T-cell (primary cell): ENCODE measurements at places on chromosomes 7 and 10.

DNA sequence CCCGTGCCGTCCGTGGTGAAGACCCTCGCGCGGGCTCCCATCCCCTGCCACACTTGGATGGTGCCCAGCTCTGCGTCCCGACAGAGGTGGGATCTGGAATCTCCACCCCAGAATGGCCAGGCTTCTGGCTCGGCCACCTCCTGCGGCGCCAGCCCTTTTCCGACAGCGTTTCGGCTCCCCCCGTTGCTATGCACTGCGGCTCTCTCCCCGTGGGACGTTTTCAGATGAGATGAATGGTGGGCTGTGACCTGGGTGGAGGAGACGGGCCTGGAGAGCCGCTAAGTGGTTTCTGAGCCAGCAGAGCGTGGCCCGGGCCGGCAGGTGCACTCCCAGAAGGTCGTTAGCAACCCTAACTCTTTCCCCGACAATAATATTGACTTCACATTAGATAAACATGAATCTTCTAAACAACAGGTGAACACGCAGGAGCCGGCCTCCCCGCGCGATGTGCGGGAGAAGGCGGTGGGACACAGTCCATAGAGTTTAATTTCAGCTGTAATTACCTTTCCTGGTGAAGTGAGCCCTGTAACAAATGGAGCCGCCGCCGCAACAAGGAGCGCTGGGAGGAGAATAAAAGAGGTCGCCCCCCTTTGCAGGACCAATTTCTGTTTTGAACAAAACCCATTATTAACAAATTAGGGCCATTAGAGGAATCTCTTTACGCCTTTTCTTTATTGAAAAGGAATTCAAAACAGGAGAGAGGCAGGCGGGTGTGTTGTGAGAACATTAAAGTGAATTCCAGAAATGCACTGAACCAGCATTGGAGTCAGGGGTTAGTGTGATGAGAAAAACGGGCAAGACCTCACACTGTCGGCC, 294.3 kb upstream of the PFKP start:
- H3K4me3 ChIP-seq, result no peak overlapping the region
- no peak for DNase-seq
- H3K27ac ChIP-seq, result no peak overlapping the region

DNA sequence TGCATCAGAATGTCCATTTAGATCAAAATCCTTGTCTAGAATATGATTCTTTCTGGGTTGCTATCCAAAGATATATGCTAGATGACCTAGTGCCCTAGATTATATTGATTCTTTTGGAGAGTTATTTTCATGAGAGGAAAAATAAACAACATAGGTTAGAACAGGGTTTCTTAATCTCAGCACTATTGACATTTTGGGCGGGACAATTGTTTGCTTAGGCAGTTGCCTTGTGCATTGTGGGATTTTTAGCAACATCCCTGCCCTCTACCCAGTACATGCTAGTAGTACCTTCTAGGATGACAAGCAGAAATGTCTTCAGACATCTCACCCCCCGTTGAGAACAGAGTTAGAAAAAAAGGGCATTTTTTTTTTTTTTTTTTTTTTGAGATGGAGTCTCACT, 25.1 kb upstream of the LAMB1 start:
- DNase-seq, result no peak
- no peaks in the 10 kb centered on the region for H3K36me3 ChIP-seq
- no peaks in the 10 kb centered on the region for H3K4me1 ChIP-seq
- no peak overlapping the region for H3K4me3 ChIP-seq
- H3K27ac ChIP-seq, result no peak overlapping the region
- H3K27me3 ChIP-seq, result no peaks in the 10 kb centered on the region

DNA sequence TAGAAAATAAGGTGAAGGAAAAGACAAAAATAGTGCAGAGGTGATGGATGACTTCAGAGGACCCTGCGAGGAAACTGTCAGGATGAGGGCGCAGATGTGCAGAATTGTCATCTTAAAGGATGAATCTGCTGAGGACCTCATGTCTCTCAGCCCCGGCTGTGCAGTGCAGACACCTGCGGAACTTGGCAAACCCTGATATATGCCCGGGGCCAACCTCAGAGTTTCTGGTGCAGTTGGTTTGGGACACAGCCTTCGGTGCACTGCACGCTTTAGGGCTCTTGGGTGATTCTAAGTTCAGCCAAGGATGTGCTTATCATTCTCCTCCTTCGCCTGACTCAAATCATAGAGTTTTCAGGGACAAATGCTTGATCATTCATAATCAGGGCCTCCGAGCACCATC, 310.1 kb downstream of the TCERG1L start:
- no peaks in the 10 kb centered on the region for H3K4me1 ChIP-seq
- H3K36me3 ChIP-seq, result no peaks in the 10 kb centered on the region
- no peak overlapping the region for H3K27ac ChIP-seq
- no peak overlapping the region for H3K4me3 ChIP-seq

DNA sequence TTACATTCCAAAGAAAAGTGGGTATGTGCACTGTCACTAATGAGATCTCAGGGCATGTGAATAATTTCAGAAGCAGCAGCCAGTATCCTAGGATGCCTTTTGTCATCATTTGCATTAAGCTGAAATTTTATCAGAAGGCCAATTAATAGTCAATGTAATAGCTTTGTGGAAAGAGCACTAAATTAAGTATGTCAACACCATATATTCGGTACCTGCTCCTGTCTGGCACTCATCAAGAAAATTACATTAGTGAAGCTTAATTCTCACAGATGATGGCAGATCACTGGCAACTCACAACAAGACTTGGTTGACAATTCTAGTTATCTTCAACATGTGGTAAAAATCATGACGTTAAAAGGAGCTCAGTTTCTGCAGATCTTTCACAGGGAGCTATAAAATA, 271.4 kb downstream of the PARD3 start:
- no peak for DNase-seq
- H3K4me3 ChIP-seq, result no peak overlapping the region
- no peak overlapping the region for H3K27ac ChIP-seq

- H3K36me3 ChIP-seq, result no peaks in the 10 kb centered on the region
- no peaks in the 10 kb centered on the region for H3K27me3 ChIP-seq
- peaks cover 7% of the 10 kb centered on the region for H3K4me1 ChIP-seq
- H3K27ac ChIP-seq, result no peak overlapping the region
Observed at GRCh38 chr10:112990271-112990670, 40.2 kb downstream of the TCF7L2 start.

- no peaks in the 10 kb centered on the region for H3K27me3 ChIP-seq
- no peak for DNase-seq
- H3K27ac ChIP-seq, result no peak overlapping the region
- no peaks in the 10 kb centered on the region for H3K4me1 ChIP-seq
- no peaks in the 10 kb centered on the region for H3K36me3 ChIP-seq
Observed at GRCh38 chr10:59557052-59557451, 152.6 kb downstream of the SLC16A9 start.

DNA sequence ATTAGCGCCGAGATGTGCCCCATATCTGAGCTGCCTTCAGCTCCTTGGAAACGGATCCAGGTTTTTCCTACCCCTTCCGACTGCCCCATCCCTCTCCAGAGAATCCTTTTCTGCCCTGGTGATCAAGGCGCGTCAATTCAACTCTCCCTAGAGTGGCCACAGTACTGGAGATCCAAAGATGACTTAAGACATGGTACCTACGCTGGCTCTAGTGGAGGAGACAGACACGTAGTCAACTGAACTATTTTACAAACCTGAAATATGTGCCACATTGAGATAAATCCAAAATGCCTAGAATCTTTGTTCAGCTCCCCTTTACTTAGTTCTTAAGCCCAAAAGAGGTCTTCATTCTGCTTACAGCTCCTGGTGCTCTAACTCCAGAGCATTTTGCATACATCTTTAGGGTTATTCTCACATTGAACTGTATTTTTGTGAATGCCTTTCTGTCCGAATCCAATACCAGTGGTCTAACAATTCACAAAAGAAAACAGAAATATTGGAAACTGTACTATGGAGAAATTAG, 444 bp upstream of the TNPO3 start:
- no peaks in the 10 kb centered on the region for H3K27me3 ChIP-seq
- peak overlapping the region; percentile 89 for H3K4me3 ChIP-seq
- peak overlapping the region; percentile 95 for H3K27ac ChIP-seq

DNA sequence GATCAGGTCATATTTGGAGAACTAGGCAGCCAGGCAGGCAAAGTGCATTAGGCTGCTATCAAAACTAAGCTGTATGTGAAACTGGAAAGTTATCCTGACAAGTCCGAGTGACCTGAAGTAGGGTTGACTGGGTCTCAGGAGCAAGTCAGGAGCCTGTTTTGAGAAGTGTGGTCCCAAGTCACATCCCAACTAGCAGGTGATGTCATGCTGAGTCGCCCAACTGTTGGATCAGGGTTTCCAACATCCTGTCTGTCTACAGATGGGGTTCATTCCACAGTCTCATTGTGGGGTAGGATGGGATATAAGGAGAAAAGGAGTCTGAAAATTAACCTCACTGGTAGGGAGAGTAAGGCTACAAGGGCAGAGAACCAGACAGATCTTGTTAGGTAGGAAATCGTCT, 27.0 kb downstream of the SLC26A4 start:
- no peaks in the 10 kb centered on the region for H3K27me3 ChIP-seq
- H3K4me1 ChIP-seq, result no peaks in the 10 kb centered on the region
- no peak for DNase-seq
- no peaks in the 10 kb centered on the region for H3K36me3 ChIP-seq
- H3K27ac ChIP-seq, result no peak overlapping the region
- H3K4me3 ChIP-seq, result no peak overlapping the region

GRCh38 chr7:115198143-115198542, 276.2 kb downstream of the MDFIC start:
- H3K4me1 ChIP-seq, result no peaks in the 10 kb centered on the region
- no peak overlapping the region for H3K4me3 ChIP-seq
- no peaks in the 10 kb centered on the region for H3K27me3 ChIP-seq
- no peaks in the 10 kb centered on the region for H3K36me3 ChIP-seq
- DNase-seq, result no peak

DNA sequence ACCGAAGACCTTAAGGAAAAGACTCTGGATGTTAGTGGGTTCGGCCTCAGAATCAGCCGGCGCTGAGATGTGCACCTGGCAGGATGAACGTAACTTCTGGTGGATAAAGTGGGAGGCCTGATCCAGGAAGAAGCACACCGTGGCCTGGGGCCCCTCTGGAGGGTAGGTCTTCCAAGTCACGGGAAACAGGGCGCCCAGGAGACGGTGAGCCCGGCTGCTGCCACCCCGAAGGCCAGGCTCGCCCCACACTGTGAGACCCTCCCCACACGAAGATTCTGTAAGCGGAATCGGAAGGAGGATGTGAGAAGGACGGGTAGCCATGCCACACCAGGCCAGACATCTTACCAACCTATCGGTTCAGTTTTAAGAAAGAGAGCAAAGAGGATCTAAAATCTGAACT, 279.0 kb downstream of the DNAJB6 start:
- no peak overlapping the region for H3K4me3 ChIP-seq
- H3K36me3 ChIP-seq, result no peaks in the 10 kb centered on the region
- H3K27me3 ChIP-seq, result no peaks in the 10 kb centered on the region
- no peak for DNase-seq

GRCh38 chr7:35736725-35737124, 41.8 kb upstream of the HERPUD2 start:
- no peak overlapping the region for H3K4me3 ChIP-seq
- H3K4me1 ChIP-seq, result no peaks in the 10 kb centered on the region
- DNase-seq, result no peak
- H3K36me3 ChIP-seq, result no peaks in the 10 kb centered on the region
